Activated CD8-positive, alpha-beta memory T cell treated with anti-CD3 and anti-CD28 coated beads for 1 hour (primary cell): ENCODE measurements at places on chromosomes 5 and 9.

DNA sequence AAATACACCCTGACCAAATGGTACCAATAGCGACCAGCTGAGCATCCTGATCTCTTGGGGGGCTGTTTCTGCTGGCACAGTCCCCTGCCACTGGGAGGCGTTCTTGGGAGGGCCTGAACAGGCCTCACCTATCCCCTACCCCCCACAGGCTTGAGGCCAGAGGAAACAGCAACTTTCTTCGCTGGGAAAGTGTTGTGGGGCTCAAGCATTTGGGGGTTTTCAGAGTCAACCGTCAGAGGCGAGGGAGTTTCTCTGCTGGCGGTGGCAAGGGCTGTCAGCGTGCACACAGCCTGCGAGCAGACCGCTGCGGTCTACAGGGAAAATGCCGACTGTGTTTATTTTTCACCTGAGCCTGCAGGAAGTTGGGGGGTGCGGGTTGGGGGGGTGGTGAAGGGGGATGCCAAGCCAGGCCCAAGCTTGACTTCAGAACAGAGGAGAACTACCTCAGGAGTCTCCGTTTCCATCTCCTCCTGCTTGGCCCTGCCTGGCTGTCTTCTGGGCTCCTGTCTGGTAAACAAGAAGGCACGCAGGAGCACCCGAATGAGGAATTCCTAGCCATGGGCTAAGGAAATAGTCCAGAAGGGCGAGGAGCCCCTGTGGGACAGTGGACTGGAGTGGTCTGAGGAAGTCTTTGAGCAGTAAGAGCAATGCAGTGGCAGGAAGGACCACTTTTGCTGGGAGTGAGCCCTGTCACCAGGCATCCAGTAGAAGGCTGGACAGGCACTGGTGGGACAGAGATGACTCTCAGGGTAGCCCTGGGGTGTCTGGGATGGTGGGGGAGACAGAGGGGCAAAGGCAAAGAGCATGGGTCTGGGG is 18.1 kb downstream of the TCF7 start:
- peak; percentile 62 for DNase-seq

DNA sequence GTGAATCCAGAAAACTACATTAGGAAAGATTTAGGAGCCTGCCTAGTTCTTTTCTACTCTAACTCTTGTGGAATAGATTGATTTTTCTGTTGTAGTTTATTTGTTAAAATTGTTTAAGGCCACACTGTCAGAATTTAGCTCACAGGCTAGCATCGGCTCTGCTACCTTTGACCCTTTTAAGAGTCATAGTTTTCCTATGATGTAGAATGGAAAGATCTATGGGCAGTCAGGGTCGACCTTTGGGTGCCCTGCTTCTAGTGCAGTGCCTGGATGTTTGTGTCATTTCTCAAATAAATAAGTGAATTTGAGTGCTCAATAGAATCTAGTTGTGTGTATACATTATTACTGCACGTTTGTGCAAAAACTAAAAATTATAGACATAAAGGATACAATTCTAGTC is 38.7 kb downstream of the BASP1 start:
- no peak for DNase-seq

DNA sequence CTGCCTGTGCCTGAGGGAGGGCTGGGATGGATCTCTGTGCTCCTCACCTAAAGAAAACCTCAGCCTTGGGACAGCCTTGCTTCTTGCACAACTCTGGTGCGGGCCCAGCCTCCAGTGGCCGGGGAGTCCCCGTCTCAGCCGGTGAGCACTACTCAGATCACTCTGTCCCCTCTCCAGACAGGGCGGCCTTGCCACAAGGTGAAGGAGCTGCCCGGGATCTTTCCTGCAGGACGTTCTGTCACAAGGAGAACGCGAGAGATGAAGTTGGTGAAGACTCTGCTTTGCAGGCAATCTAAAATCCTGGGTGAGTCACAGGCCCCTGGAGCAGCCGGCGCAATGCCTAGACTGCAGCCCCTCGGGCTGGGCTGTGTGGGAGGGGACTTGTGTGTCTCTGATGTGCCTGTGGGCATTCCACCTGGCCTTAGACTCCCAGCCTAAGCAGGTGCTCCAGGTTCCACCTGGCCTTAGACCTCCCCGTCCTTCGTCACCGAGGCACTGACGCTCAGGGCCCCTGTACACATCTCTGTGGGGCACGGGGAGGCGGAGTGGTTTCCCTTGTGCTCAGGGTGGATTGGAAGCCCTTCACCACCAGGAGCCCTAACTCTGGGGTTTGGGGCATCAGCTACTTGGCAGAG is 15.2 kb upstream of the IRX4 start:
- no peak for DNase-seq

DNA sequence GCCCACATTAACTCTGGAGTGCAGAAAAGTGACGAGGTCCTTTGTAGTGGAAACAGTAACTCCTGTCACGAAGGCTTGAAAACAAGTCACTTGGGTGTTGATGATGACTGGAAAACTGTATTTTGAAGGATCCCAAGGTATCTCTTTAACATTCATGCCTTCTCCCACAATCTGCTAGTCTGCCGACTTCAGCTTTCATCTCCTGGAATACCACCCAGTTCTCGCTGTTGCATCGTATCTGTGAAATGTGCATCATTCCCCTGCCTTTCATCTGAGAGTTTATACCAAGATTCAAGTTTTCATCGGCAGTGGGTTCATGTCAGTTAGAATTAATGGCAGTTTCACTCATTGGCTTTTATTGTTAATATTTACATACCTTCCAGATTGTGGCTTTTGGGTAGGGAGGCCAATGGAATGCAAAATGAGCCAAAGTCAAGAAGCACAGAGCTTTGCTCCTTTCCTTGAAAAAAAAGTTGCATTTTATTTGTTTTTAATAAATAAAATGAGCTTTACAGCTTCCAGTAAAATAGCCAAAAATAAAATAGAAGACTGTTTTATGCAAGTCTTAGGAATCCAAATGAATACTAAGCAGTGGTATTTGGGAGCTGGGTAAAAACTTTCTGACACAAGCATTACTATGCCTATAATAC is 575.2 kb upstream of the WWC1 start:
- DNase-seq: no peak

DNA sequence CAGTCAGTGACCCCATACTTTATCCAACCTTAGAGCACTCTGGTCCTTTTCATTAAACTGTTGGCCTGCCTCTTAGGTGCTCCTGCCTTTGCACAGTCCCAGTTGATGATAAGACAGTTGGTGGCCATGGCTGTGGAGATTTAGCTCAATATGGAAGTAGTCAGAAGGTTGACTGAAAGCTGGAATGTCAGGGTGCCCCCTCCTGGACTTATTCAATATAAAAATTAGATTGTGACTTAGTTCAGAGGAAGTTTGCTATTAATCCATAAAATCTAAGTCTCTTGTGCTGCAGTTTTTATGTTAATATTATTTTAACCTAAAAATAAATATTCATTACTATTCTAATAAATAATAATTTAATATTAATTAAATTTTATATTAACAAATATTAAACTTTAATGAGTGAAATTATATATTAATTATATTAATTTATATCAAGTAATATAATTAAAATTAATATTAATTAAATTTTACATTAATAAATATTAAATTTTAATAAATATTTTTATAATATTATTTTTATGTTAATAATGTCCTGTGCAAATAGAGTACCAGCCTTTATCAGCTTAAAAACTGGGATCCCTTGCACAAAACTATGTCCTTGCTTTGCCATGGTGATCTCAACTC is 77.7 kb upstream of the ADAMTSL1 start:
- DNase-seq: no peak

GRCh38 chr5:171957591-171958251 is 48.7 kb downstream of the FBXW11 start:
- DNase-seq: no peak

GRCh38 chr9:6433410-6433809 is 20.4 kb downstream of the UHRF2 start:
- no peak for DNase-seq

GRCh38 chr5:57537811-57538210 is 55.2 kb upstream of the ACTBL2 start:
- DNase-seq: no peak

DNA sequence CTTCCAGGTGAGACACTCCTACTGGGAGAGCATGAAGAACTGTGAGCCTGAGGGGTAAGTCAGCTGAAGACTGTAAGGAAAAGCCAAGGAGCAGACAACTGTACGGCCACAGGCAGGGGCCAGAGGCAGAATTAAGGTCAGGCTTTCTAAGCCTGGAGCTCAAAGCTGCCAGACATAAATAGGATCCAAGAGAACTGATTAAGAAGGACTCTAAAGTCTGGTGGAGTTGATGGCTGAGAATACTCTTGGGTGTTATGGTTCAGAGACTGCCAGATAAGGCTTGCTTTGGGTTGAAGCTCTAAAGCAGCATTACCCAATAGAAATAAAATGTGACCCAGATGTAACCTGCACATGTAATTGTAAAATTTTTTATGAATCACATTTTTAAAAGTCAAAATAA is 12.2 kb downstream of the PDE8B start:
- DNase-seq: no peak

DNA sequence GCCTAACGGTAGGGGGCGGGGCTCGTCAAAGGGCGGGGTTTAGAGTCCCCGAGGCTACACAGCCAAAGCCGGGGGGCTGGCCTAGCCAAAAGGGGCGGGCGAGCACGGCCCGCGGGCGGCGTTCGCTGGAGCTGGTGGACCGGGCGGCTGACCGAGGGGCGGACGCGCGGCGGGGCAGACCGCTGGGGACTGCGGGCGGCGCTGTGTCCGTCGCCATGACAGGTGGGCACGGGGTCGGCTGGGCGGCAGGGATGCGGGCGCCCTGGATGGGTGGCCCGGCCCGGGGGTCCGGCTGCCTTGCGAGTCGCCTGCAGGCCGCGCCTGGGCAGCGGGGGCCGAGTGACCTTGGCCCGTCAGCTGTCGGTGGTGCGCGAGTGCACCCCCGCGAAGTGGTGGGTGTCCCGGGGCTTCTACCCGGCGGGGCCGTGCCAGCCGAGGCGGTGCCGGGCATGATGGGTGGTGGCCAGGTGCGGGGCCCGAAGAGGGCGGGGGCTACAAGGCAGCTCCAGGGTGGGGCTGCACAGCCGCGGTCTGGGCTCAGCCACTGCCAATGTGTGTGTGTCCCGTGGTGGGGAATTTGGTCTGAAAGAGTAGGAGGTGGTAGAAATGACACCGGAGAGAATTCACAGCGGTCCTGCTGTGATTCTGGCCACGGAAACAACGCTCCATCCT is at the start of gene CARD19:
Gene CARD19 (plus strand): TSS at position 87 of the 672 bp plus-strand sequence. CDS start 129 bp downstream, at position 216.
- no peak for DNase-seq

DNA sequence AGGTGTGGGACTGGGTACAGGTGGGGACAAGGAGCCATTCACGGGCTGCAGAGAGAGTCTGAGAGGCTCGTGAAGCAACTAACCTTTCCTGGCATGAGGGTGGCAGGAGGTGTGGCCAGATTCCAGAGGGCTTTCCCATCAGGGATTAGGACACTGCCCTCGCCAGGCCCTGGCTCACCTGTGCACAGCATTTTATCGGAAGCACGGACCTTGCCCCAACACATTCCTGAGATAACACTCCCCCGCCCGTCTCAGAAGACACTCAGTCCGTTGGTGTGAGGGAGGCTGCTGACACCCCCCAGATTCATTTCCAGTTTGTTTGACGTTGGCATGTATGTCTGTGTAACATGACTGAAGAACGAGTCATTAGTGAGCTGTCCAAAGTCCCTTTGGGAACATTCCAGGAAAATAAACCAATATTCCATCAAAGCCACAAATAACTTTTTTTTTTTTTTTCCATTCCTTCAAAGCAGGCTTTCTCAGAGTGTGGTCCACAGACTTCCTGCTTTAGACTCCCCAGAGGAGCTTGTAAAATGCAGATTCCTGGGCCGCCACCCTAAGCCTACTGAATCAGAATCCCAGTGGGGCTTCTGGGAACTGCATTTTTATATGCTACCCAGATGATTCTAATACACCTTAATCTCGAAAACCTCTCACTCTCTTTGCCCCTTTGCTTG is 23.4 kb downstream of the WWC1 start:
- no peak for DNase-seq

- peak; percentile 54 for DNase-seq
Observed at GRCh38 chr5:175517824-175518450, 39.6 kb downstream of the SFXN1 start.

DNA sequence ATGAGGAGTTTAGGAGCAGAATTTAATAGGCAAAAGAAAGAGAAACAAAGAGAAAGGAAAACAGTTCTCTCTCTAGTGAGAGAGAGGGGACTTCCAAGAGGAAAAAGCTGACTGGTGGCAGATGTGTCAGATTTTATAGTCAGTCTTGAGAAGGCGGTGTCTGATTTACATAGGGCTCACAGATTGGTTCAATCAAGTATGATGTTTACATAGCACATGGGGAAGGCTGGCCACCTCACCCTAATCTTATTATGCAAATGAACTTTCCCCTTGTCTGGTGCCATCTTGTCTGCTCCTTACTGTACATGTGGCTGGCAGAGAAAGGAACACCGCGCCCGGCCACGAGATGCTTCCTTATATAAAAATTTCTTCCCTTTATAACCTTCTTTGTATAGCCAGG is 24.7 kb downstream of the UNC13B start:
- no peak for DNase-seq

DNA sequence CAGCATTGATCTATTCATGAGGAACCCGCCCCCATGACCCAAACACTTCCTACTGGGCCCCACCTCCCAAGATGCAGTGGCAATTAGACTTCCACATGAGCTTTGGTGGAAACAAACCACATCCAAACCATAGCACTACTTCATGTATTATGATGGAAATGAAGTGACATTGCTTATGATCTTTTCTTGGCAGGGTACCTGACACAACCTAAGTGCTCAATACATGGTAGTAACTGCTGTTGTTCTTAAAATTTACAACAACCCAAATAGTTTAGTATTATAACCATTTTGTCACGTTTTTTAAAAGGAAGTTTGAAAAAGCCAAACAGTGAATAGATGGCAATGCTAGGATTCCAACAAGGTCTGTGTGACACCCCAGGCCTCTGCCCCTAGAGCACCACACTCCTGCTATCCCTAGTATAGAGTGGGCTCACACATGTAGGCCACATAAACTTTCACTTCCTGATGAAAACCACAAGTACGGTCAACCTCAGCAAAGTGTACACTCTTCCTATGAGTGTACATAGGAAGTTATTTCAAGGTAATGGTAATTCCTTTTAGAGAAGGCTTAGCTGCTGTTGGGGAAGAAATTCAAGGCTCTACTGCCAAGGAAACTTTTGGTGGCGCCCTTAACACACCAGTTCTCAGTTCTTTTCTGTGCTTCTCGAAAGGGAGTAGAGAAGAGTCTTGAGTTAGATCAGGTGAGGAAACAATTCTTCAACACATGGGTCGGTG is 97.6 kb downstream of the ARSB start:
- DNase-seq: no peak

GRCh38 chr5:83475391-83475863 is 3.9 kb downstream of the VCAN start:
- DNase-seq: no peak

- DNase-seq: no peak
Observed at GRCh38 chr5:172173564-172174153, 14.4 kb downstream of the STK10 start.

DNA sequence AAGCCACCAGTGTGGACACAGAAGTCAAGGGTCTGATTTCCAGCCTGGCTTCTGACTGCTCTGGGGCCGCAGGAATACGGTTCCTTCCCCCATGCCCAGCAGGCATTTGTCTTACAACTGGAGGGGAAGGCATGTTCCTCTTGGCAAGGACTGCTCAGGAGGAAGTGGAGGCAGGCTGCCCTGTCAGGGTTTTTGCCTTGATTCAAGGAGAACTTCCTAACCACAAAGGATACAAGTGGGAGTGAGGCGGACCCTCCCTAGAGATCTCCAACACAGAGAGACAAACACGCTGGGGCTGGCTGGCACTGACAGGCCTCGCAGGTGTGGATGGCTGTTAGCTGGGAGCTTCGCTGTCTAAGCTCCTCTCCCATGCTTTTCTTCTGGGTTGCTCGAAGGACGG is 19.1 kb downstream of the TGFBI start:
- DNase-seq: no peak
